Stimulated activated CD8-positive, alpha-beta memory T cell treated with anti-CD3 and anti-CD28 coated beads, Interleukin-4, amount 100 ng/mL, for 4 hours (primary cell): ENCODE measurements at places on chromosomes 3 and 15.

- DNase-seq: no peak
These were observed 105.7 kb downstream of the TPRA1 start for GRCh38 chr3:127484601-127485388.

DNA sequence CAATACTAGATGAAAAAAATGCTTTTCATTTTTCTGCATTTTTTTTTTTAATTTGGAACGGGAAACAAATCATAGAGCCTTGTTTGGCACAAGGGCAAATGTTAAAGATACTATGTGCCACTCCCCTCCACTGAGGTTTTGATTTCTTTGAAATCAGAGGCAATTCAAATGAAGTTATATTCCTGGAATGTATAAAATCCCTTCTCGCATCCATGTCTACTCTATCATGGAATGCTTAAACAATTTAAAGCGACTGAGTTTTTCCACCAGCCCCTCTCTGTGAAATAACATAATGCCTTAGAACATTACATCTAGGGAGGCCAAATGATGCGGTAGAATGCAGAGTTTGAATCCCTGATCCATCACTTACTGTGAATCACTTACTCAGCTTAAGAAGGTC, 69.7 kb downstream of the FMN1 start:
- no peak for DNase-seq

GRCh38 chr15:80777137-80777536, 2.0 kb upstream of the CEMIP start:
- DNase-seq: no peak

GRCh38 chr3:41088882-41089281, 110.4 kb upstream of the CTNNB1 start:
- DNase-seq: no peak
